Aorta (tissue), 5 donors: ENCODE measurements at places on chromosomes 12 and 14. TPM values are rescaled to one million over a fixed set of nuclear protein-coding genes. Genes with fewer than 3 reads are reported as not detected.

DNA sequence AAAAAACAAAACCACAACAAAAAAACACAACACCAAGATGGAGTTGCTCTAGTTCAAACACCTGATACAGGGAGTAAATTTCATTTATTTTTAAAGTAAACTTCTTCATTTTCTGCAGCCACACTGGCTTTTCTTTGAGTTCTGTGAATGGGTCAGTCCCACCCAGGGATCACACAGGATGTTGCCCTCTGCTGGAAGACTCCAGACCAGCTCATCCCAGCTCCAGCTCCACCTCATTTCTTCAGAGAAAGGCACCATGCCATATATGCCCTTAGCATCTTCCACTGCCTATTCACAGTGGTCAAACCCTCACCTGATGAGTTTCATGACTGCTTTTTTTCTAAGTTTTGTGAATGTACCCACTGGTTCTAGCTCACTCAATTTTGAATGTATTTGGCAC lies 8.0 kb downstream of the GLIPR1 start:
- no peaks in the 10 kb centered on the region for H3K27me3 ChIP-seq

GRCh38 chr12:65335021-65335714 lies 56.7 kb downstream of the MSRB3 start:
- no peaks in the 10 kb centered on the region for H3K4me1 ChIP-seq
- peaks cover 5% of the 10 kb centered on the region for H3K36me3 ChIP-seq
- no peak for DNase-seq
- no peaks in the 10 kb centered on the region for H3K27me3 ChIP-seq
- H3K4me3 ChIP-seq: no peak overlapping the region

DNA sequence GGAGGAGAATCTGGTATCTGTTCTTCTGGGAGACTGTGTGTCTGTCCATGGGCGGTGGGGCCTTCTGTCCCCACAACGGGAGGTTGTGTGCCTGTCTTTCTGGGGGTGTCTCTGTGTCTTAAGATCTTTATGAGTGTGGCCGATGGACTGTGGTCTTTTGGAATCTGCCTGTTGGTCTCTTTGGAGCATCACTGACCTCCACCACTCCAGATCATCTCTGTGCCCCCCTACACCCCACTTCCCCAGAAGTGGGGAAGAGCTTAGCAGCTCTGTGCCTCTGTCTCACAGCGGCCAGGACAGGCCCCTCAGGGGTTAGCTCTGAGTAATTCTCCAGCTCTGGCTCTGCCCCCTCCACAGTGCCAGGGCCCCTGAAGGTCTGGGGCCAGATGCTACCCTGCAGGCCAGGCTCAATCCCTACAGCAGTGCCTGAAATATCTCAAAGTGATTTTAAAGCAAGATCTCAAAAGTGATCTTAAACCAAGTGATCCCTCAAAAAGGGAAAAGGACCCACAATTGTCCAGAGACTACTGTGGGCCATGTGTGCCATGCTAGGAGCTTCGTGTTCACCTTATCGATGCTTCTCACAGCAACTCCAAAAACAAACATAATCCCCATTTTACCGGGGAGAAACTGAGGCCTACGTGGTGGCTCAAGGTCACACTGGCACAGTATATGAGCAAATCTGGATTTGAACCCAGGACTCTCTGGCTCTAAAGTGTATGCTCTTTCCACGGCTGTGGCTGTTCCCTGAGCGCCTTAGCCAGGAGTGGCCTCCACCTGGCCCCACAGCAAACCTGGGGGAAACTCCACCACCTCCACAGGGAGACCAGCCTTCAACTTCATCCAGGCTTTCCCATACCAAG lies 26.0 kb upstream of the KRT78 start:
- H3K27ac ChIP-seq: no peak overlapping the region
- H3K36me3 ChIP-seq: no peaks in the 10 kb centered on the region
- DNase-seq: no peak
- no peaks in the 10 kb centered on the region for H3K27me3 ChIP-seq
- no peak overlapping the region for H3K4me3 ChIP-seq

- no peaks in the 10 kb centered on the region for H3K4me1 ChIP-seq
- H3K27me3 ChIP-seq: no peaks in the 10 kb centered on the region
- DNase-seq: no peak
- no peak overlapping the region for H3K4me3 ChIP-seq
- H3K27ac ChIP-seq: no peak overlapping the region
Observed at GRCh38 chr14:22163051-22163450, 426.0 kb downstream of the DAD1 start.

DNA sequence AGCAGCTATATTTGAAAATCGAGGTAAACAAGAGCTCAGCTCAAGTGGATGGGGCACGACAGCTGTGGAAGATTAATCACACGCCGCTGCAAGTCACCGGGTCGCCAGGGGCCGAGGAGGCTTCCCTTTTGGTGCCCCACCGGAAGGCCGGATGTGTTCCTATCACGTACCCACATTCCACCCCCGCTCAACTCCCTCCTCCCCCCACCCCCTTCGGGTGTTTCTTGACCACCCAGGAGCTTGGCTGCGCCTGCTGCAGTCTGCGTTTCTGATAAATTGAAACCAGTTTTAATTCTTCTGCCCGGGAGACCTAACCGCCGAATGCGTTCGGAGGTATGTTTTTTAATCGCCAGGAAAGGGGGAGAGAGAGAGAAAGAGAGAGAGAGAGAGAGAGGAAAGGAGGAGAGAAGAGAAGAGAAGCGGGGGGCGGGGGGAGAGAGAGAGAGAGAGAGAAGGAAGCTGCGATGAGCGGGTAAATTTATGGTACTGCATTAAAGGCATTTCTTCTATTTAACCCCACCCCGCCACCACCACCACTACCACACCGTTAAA lies 1.8 kb downstream of the SLC8A3 start:
- no peak overlapping the region for H3K27ac ChIP-seq
- no peak for DNase-seq
- H3K4me1 ChIP-seq: no peaks in the 10 kb centered on the region
- H3K27me3 ChIP-seq: no peaks in the 10 kb centered on the region
- no peaks in the 10 kb centered on the region for H3K36me3 ChIP-seq
- no peak overlapping the region for H3K4me3 ChIP-seq

- H3K4me1 ChIP-seq: no peaks in the 10 kb centered on the region
- no peaks in the 10 kb centered on the region for H3K27me3 ChIP-seq
- no peaks in the 10 kb centered on the region for H3K36me3 ChIP-seq
- no peak overlapping the region for H3K27ac ChIP-seq
Observed at GRCh38 chr12:115736360-115736759, 541.1 kb downstream of the MED13L start.

LIN52 gene
- polyA plus RNA-seq: 13.9 TPM

GRCh38 chr12:108048686-108049085 lies 80.4 kb upstream of the WSCD2 start:
- DNase-seq: no peak
- H3K4me3 ChIP-seq: no peak overlapping the region
- H3K36me3 ChIP-seq: no peaks in the 10 kb centered on the region
- H3K4me1 ChIP-seq: no peaks in the 10 kb centered on the region
